ENCODE measurements at places on chromosomes 11 and 22.

DNA sequence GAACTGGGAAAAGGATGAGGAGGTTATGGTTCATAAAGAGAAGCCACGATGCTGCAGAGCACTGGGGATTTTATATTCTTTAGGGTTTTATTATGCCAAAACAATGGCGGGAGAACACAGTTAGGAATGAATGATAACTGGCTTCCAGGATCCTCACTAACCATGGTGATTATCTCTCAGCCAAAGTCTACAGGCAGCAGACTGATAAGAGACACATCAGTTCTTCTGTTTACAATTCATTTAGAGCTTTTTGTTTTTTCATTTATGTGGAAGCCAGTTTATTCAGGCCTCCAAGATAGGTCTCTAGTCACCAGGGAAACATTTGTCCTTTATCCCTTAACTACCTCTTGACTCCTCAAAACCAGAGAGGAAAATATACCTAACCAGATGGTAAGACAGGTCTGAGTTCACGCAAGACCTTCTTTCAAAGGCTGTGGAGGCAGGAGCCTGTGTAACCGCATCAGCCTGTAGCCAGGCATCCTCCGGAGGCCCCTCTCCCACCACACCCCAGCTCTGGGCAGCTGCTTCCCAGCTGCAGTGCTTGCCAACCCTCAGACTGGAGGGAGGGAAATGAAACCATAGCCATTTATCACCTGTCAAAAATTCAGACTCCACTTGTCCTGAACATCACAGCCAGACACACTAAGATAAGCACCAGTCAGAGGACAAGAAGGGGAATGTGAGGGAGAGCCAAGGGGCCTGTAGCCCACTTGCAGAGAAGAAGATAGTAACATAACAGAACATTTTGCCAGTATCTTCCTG, 57.2 kb upstream of the FAM181B start:
- DNase-seq = no peak

DNA sequence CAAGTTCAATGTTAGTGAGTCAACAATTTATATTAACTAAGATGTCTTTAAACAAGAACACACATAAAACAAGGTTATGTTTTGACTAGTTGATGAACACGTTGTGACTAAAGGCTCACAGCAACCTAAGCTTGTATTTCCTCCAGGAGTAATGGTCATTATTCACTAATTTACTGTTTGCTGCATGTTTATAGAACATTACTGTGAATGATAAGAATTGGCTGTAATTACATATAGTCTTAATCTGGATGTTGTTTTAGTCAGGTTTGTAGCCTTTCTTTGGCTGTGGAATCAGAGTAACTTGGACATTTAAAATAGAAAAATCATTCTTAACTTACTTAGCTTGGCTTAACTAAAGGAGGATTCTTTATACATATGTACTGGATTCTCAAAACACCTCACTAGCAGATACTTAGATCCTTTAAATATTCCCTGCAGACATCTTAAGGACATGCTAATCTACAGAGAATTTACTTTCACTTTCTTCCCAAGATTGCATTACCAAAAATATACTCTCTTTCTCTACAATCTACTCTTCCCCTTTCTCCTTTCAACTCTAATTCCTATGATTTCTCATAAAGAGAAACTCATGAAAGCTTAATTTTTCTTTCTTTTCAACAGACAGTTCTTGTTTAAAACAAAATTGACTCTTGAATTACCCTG, 319.7 kb upstream of the CTSC start:
- DNase-seq = no peak

DNA sequence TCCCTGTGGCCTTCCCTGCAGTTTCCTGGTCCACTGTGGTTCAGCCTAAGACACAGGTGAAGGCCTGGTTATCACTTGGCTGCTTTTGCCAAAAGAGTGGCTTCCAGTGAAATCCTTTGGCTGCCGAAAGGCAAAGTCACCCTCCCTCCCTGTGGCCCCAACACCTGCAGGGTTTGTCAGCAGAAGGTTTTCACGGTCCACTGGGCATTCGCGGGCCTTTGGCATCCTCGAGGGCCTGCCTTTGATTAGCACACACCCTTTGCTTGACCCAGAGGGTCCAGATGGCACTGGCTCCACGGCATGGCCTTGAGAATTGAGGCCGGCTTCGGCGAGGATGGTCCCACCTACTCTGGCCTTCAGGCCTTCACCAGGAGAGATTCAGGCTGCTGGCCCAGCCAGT, 35.3 kb downstream of the RTN4R start:
- DNase-seq = no peak

DNA sequence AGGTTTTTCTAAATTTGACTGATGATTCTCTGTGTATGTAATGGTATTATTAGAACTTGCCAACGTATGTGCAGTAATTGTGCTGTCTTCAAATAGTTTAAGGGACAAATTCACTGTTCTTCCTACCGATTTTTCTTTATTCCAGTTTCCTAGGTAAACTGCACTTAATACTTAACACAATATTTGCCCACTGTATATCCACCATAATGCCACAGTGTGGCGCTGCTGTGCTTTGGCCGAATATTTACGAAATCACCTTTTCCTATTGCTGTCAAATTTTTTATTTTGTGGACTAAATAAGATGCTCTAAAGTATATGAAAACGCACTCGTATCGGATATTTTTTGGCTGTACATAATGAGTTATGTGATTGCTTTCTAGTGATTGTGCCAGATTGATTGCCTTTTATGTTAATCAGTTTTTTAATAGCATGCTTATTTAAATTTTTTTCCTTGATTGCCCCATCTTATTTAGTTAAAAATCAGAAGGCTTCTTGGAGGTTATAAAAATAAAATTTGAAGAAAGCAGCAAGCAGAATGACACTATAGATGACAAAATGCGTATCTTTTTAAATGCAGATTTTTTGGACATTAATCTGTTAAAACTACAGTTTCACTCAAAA, 10.5 kb downstream of the AASDHPPT start:
- peak; percentile 56 for DNase-seq

- DNase-seq = no peak
Measured at GRCh38 chr11:15783619-15784018, 572.7 kb downstream of the SOX6 start.

DNA sequence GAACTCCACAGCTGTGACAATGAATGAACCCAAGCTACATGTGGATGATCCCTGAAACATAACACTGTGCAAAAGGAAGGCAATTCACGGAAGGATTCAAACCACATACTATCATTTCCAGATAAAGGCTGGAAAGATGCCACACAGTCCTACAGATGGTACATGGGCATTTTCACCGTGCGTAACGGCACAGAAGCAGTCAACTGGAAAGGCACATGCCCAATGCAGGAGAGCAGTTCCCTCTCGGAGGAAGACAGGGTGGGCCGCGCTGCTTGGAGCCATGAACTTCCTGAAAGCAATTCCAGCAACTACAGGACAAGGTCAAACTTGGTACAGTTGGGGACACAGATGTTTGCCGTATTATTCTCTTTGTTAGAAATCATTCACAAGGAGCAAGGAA, 103.7 kb downstream of the SHANK2 start:
- no peak for DNase-seq

DNA sequence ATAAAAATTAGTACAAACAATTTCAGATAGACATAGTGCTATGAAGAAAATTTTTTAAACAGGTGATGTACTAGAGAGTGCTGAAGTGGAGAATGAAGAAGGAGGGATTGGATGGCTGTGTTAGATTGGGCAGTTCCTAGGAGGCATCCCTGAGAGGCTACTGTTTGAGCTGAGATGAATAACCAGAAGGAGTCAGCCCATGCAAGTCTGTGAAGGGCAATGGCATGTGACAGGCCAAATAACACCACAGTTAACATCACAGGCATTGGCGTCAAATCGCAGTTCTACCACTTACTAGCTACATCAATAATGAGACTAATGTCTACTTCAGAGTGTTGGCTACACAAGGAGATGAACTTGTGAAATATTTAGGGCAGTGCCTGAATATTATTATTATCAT, 35.4 kb downstream of the HORMAD2 start:
- no peak for DNase-seq

Data from stimulated activated CD8-positive, alpha-beta memory T cell treated with anti-CD3 and anti-CD28 coated beads, Interleukin-4, amount 100 ng/mL, for 48 hours (primary cell).